ENCODE measurements at places on chromosomes 12 and 14.
A peak's percentile ranks its signal among the peaks of the same experiment; 100 is the strongest.

DNA sequence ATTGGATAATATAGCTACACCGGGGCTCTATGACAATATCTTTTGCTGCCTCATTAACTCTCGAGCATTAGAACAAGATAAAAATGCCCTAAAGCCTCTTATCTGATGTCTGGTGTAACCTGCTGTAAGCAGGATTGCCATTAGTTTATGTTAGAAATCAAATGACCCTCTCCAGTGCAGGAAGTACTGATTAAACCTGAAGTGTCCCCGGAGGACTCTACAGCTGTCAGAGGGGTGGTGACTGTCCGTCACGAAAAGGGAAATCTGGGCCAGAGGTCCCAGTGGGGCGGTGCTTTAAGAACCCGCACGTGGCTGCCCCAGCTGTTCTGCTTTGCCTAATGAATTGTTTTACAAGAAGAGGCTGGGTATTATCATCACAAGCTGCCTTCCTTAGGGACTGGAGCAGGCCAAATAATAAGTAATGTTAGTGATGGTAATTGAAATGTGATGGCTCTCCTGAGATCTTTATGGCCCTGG is 55.7 kb downstream of the LIN52 start:
- peak; percentile 90 for DNase-seq

DNA sequence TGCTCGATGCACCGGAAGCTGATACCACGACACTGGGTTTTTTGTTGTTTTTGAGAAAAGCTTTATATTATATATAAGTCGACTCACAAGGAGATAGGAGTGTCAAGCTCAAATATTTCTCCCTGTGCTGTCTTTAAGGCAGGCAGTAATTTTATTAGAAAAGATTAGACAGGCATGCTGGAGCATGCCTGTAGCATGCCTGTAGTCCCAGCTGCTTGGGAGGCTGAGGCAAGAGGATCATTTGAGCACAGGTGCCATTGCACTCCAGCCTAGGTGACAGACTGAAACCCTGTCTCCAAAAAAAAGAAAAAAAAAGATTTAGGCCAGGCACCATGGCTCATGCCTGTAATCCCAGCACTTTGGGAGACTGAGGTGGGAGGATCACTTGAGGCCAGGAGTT is 51.8 kb downstream of the GNS start:
- no peak for DNase-seq

DNA sequence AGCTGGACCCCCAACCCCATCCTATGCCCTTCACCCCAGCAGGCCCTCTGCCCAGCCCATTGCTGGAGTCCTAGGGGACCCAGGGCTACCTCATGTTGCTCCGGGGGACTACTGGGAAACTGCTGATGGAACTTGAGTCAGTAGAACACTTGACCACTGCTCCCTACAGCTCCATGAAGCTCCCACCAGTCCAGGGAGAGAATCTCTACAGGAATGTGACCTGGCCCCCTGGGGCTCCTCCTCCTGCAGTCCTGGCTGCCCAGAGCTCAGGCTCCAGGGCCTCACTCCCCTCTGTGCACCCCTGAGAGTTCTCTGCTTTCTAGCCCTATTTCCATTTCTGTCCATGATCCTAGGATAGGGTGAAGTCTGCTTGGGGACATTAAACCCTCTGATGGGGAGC is 10.8 kb upstream of the AQP2 start:
- no peak for DNase-seq

DNA sequence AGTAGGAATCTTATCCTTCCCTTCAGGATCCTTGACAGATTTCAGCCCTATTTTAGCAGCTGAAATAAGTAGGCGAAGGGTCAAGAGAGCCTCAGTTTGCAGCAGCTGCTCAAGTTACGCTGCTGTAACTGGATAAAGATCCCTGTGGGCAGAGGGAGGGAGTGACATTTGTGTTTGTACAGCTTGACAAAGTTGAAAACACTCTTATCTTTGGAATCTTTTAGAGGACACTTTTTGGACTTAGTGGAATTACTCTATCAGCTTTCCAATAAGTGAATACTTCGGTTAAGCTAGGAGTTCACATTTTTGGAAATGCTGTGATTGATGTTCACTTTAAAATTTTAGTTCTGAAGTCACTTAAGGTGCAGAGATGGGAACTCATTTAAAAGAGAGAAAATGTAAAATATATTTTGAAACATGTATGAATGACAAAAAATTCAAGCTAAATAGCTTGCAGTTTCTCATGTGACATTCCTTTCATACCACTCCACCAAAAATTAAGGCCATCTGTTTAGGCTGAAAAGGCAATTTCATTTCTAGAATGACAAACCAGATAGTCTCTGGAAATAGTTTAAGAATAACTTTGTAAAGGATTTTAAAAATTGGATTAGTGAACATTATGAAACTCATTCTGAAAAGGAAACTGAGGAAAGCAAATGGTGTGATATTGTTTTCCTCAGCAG is 55.2 kb downstream of the SLC38A4 start:
- no peak for DNase-seq

DNA sequence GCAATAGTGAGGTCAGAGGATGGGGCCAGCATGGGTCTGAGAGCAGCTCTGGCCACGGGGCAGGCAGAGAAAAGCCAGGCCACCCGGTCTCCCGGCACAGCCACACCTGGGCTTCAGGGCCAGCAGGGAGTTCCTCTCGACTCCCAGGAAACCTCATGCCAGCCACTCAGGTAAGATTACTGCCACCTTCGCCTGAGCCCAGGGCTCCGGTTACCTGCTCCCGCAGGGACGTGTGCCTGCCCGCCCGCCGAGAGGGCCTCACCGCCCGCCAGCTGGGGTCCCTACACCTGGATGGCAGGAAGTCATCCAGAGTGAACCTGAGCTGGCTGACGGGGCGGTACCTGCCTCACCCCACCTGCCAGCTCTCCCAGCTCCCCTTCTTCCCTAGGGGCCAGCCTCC is 7.3 kb downstream of the JAG2 start:
- peak; percentile 91 for DNase-seq

Measured in NCI-H345 (cell line).